Transverse colon (tissue), 4 donors: ENCODE measurements at places on chromosomes 1 and 21. TPM values are rescaled to one million over a fixed set of nuclear protein-coding genes. Genes with fewer than 3 reads are reported as not detected.

Gene LCE3E
- total RNA-seq = not detected

Gene TSSK3
- total RNA-seq = 1.3 TPM

DNA sequence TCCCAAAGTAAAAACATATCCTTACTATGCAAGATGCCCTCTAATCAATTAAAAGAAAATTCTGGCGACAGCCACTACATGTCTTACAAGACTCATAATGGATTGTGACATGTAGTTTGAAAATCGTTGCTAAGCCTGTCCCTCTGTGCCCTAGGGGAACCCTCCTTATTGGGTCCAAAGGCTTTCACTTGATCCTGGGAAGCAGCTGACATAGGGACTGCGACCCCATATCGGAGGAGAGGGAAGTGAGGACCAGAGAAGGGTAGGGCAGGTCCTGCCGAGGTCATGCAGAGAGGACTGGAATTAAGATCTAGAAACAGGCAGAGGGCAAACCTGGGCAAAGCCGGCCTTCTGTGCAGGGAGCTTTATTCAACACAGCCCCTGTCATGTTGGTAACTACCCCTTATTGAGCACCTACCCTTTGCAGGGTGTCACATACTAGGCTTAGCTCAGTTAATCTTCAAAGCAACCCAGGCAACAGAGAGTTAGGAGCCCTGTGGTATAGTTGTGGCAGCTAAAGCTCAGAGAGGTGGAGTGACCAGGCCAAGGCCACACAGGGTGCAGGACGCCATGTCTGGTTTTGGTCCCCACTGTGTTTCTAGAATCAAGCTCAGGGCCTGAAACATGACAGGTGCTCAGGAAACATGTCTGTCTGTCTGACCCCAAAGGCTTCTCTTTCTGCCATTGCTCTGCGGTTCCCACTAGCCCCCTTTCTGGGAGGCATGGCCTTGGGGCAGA, 18.4 kb upstream of the IFNLR1 start:
- DNase-seq = no peak
- H3K27ac ChIP-seq = no peak overlapping the region
- H3K36me3 ChIP-seq = no peaks in the 10 kb centered on the region
- H3K4me3 ChIP-seq = no peak overlapping the region
- H3K27me3 ChIP-seq = no peaks in the 10 kb centered on the region

DNA sequence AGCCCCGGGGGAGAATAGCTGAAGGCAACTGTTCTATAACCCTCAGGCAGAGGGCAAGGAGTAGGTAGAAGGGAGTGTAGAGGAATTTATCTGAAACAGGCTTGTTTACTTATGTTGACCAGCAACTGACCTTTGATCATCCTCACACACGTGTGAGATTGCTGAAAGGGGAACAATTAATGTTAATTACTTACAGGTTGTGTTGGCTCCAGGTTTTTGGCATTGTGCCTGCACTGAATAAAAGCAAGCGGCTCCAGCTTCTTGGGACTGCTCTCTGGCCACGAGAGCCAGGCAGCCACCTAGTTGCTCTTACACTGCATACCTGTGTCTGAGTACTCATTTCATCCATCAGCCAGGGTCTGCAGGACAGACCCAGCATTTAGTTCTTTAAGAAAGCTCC, 41.3 kb upstream of the ARHGEF10L start:
- no peak overlapping the region for H3K27ac ChIP-seq
- no peak overlapping the region for H3K4me3 ChIP-seq
- peaks cover 19% of the 10 kb centered on the region for H3K4me1 ChIP-seq
- H3K36me3 ChIP-seq = no peaks in the 10 kb centered on the region
- DNase-seq = peak; percentile 59
- H3K27me3 ChIP-seq = no peaks in the 10 kb centered on the region

DNA sequence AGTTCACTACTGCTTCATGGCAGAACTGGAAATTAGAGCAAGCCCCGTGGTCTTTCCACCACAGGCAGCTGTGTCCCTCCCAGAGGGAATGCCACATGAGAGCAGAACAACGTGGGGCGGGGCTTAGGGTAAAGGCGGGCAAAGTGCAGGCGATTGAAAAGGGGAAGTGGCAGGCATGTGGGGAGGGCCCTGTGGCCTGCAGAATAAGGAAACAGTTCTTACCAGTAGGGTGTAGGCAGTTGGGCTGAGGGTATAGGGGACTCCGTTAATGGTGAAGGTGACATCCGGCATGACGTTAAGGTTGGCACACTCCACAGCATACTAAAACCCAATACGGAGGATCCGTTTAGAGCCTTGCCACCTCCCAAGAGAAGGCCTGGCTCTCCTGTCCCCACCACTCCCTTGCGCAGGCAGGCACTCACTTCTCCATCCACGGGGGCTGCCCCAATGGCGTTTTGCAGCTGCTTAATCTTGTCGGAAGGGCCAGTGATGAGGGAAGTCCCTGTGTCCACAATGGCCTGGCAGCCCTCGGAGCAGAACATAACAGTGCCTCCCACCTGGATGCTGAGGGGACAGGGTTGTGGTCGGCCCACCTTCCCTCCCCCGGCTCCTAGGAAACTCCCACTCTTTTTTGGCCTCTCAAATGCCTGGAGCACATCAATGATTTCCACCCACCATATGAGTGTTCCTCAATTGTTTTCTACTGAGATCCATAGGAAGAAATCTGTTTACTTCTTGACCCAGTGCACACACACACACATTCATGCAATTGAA, 9.1 kb upstream of the RAB7B start:
- DNase-seq = peak; percentile 91
- no peaks in the 10 kb centered on the region for H3K4me1 ChIP-seq
- no peaks in the 10 kb centered on the region for H3K36me3 ChIP-seq
- peak overlapping the region; percentile 34 for H3K27ac ChIP-seq
- H3K4me3 ChIP-seq = no peak overlapping the region
